ENCODE measurements at places on chromosomes 2 and 18. TPM values are rescaled to one million over a fixed set of nuclear protein-coding genes. Genes with fewer than 3 reads are reported as not detected.

MITD1 gene
- polyA plus RNA-seq, result 7.9 TPM

SP9 gene
- not detected for polyA plus RNA-seq

- no peak for DNase-seq
Observed at GRCh38 chr18:39796393-39796792, 2158.6 kb upstream of the PIK3C3 start.

DNA sequence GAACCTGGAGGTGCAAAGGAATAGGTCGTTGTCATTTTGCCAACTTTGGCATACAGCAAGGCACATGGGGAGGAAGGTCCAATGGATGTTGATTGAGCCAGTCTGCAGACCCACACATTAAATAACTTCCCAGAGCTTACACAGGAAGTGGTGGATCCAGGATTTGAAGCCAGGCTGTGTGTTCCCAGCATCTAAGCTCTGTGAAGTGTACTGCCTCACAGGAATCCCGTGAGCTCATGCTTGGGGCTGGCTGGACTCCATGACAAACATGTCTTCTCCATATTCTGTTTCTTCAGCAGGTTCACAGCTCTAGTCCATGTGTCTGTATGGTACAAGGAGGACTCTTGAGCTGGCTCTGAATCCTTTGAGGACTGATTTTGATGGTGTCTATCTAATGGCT is 63.9 kb downstream of the KLHL29 start:
- DNase-seq, result no peak

DNA sequence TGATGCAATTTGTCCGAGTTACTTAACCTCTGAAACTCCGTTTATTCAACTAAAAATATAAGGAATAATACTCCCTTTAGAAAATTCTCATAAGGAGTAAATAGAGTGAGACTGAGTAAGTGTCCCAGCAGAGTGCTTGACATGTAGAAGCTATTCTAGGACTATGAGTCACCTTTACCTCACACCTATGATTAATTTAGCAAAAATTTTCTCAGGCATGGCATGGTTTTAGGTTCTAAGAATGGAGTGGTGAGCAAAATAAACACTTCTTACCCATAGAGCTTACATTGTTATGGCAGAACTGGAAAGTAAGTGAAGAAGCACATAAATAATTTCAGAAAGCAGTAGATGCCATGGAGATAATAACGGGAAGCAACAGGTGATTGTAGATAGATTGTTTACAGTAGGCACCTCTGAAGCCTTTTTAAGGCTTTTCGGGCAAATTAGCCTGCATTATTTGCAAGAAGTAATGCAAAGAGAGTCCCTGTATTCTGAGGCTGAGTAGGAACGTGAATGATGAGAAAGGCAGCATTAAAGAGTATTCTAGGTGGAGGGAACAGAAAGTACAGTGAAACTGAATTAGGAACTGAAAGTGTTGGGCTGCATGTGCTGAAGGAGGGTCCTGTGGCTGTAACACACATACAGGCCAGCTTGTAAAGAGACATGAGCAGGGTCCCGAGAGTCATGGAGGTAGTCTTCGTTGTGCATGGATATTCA is 209.2 kb downstream of the ZNF407 start:
- DNase-seq, result peak; percentile 52

Measured in BJ (cell line).